ENCODE measurements at places on chromosomes 5 and 9.
A peak's percentile ranks its signal among the peaks of the same experiment; 100 is the strongest.

GRCh38 chr5:103375350-103375749 lies 116.8 kb downstream of the MACIR start:
- no peak for DNase-seq

GRCh38 chr9:127283917-127284497 lies 19.4 kb downstream of the GARNL3 start:
- no peak for DNase-seq

DNA sequence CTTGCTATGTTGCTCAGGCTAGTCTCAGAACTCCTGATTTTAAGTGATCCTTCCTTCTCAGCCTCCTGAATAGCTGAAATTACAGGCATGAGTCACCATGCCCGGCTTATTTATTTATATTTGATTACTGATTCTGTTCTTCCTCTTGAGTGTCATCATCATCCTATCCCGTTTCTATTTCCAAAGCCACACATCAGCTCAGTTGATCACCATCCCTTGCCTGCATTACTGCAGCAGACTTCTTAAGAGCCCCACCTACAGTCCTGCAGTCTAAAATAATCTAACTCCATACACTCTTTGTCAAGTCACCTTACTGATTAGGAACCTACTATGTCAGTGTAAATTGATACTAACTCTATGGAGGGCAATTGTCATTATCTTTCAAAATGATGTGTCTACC lies 138.9 kb upstream of the RAI14 start:
- no peak for DNase-seq

DNA sequence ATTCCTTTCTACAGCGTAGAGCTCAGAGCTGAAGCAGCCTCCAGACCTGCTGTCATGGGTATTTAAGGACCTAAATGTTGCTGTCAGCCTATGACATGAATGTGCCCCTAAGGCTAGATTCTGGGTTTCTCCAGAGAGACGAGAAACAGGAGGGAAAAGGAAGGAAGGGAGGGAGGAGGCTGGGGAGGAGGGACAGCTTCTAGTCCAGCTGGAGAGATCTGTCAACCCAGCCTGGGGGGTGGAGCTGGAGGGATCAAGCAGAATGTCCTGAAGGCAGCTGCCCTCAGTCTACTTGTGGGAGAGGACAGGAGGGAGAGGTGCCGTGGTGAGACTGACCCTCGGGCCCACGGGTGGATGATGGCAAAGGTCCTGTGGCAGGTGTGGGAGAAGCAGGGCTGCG lies 1.1 kb upstream of the DBH start:
- DNase-seq = no peak

- no peak for DNase-seq
Measured at GRCh38 chr9:5553211-5553610, 42.9 kb downstream of the PDCD1LG2 start.

GRCh38 chr5:118548761-118549720 lies 439.3 kb downstream of the DTWD2 start:
- DNase-seq = no peak

- peak; percentile 77 for DNase-seq
Measured at GRCh38 chr9:96344458-96345180, 38.9 kb downstream of the SLC35D2 start.

- no peak for DNase-seq
Measured at GRCh38 chr5:10648806-10649665, 85.2 kb downstream of the ANKRD33B start.

DNA sequence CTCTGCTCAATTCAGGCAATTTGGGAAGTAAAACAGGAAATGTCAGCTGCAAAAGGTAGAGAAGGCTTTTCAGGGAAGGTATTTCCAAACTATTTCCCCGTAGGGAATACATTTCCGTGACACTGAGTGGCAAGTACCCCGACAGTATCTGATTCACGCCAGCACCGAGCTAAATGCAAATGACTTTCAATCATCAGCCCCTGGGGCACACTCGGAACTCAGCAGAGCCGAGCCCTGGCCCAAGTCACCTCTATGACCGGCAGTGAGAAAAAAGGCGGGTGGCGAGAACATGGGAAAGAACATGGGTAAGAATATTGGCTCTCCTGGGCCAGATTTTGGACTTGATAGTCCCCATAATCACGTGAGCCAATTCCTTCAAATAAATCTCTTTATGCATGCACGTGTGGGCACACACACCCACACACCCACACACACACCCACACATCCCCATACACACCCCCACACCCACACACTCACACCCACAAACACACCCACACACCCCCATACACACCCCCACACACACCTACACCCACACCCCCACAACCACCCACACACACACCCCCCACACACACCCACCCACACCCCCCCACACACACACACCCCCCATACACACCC lies 43.0 kb downstream of the COL23A1 start:
- DNase-seq = no peak

DNA sequence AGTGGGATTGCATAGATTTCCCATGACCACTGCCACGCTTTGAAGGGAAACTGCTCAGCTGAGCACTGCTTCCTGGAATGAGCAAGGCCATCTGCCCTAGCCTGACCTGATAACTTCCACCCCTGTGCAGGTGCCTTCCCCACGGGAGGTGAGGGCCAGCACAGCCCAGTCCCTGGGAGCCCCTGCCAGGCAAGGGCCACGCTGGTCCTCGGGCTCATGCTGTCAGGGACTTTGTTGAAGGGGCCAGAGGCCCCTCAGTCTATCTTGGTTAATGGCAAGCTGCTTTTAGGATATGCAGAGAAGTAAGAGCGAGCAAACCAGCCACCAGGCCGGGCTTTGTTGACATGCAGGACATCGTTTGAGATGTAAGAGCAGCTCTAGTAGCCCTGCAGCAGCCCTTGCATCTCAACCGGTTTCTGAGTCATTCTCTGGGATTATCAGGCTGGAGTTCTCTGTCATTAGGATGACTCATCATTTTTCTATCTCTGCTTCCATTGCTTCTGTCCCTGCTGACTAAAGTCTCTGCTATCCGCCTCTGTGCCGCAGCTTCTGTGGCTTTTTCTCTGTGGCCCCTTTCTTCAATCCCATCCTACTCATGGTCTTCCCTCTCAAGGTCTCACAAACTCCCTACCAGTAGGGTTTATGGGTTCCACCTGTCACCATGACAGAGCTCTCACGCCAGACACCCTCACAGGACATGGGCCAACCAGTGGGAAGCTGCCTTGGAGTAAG lies 30.6 kb upstream of the IQGAP2 start:
- DNase-seq = no peak

- DNase-seq = no peak
Measured at GRCh38 chr5:72552041-72552557, 44.9 kb upstream of the ZNF366 start.

Measured in occipital lobe (tissue), 3 donors.